ENCODE measurements at places on chromosomes 11 and 22.

DNA sequence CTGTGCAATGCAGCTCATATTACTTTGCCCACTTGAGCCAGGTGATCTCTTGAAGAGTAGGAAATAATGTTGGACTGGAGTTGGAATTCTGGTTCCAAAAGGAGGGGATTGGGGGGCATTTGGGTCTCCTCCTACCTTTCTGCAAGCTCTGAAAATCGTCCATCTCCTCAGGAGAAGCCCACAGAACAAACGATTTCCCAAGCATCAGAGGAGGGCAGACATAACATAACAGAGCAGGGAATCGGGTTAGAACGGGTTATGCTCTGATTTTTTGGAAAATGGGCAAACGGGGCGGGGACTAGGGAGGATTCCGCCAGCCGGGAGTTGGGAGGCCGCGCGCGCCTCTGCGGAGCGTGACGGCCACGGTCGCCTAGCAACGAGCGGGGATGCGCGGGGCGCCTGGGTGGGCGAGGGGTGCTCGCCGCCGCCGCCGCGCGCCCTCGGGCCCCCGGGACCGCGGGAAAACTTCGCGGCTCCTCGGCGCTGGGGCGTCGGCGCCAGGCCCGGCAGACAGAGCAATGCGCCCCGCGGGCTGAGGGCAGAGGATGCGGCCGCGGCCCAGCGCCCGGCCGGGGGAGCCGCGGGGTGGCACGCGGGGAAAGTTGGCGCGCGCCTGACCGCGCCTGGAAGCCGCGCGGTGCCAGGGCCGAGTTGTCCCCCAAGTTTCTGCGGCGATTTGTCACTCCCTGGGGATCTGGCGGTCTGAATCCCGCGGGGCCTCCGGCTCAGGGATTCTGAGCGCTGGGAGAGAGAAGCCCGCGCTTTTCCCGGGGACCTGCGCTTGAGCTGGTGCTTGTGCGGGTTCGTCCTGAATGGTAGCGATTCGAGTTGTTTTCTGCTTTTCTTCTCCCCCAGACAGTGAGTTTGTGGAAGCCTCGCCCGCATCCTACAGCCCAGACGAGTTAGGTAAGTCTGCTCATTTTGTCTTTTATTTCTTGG is 27.8 kb upstream of the AMOTL1 start:
- no peak for DNase-seq

GRCh38 chr22:25448435-25449051 is 115.9 kb upstream of the GRK3 start:
- DNase-seq, result peak; percentile 19

DNA sequence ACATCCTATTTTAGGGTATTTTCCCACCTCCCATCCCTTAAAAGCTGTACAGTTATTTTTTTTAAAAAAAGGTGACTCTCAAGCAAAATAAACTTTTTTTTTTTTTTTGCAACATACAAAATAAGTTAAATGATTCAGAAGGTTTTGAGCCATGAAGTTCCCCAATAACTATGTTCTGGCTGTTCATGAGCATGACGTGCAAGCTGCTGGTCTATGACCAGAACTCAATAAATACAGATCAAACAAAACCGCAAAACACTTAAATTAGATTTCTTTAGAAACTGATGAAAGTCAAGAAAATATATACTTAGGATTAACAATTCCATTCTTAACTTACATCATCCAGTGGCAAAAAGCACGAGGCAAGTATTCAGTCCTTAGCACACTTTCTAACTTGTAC is 24.1 kb upstream of the CLNS1A start:
- no peak for DNase-seq

- no peak for DNase-seq
Observed at GRCh38 chr11:8288166-8288772, 24.6 kb upstream of the LMO1 start.

DNA sequence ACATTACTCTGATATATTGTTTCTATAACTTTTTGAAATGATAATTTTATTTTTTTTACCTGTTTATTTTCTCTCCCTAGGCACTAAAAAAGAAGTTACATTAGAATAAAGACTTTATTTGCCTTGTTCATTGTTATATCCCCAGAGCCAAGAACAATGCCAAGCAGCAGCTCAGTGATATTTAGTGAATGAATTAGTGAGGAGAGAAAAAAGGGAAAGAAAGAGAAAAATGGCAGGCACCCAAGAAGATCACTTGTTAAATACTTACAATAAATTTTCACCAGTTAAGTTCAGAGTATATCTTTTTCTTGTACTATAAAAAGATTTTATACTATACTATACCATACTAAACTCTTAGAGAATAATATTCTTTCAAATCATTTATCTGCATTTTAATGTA is 13.3 kb upstream of the ANO5 start:
- no peak for DNase-seq

- no peak for DNase-seq
Observed at GRCh38 chr11:117089685-117090084, 8.5 kb downstream of the SIK3 start.

DNA sequence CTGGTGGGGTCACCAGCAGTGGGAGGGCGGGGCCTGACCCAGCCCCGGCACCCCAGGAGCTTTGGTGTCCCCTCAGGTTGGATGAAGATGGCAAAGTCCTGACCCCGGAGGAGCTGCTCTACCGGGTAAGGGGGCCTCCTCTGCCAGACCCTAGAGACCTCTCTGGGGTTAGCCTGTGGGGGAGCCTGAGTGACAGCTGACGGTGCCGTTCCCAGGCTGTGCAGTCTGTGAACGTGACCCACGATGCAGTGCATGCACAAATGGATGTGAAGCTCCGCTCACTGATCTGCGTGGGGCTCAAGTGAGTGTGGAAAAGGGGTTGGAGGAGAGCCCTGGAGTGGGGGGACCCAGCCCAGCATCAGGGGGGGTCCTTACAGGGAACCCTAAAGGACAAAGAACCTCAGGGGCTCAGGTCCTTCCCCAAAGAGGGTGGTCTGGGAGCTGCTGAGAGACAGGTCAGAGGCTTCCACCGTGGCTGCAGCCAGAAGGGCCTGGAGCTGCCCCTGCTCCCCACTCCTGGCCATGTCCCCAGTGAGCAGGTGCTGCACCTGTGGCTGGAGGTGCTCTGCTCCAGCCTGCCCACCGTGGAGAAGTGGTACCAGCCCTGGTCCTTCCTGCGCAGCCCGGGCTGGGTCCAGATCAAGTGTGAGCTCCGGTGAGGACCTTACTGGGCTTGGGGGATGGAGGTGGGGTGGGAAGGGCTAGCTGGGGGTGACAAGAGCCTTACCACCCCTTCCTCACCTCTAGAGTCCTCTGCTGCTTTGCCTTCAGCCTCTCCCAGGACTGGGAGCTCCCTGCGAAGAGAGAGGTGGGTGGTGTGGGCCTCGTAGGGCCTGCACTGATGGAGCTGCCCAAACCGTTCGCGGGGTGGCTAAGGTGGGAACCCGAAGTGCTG is 38.6 kb downstream of the SGSM3 start:
- no peak for DNase-seq

- no peak for DNase-seq
Observed at GRCh38 chr11:106077609-106078455, at the start of gene AASDHPPT. Gene AASDHPPT (plus strand): TSS chr11:106077662. CDS start chr11:106077711, 49 bp downstream.

DNA sequence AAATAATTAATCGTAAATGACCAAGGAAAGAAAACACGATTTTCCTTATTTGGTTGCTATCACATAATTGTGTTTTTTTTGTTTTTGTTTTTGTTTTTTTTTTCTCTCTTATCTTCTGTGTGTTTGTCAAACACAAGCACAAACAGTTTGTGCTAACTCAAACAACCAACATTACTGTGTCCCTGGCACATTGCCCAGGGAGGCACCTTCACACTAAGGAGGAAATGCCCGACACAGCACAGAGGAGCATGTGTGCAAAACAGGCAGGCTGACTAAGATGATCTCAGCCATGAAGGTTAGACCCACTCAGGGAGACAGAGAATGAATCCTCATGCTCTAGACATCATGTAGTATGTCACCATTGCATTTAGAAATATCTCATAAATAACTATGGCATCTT is 130.1 kb downstream of the SOX6 start:
- no peak for DNase-seq

DNA sequence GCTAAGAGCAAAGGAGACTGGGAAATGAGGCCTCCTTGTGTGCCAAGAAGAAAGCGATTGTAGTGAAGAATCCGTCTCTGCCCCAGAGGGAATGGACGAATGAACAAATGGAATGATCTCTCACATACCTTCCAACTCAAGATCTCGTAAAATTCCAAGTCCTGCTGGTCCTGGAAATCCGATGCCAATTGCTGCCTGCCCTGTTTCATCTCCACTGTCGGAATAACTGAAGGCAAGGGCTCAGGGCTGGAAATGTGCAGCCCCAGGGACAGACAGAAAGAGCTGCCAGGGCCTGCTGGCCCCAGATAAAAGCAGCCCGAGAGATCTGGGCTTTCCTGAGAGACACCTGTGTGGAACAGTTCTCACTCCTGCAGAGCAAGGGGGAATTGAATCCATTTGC is 120.9 kb downstream of the MN1 start:
- DNase-seq, result no peak

DNA sequence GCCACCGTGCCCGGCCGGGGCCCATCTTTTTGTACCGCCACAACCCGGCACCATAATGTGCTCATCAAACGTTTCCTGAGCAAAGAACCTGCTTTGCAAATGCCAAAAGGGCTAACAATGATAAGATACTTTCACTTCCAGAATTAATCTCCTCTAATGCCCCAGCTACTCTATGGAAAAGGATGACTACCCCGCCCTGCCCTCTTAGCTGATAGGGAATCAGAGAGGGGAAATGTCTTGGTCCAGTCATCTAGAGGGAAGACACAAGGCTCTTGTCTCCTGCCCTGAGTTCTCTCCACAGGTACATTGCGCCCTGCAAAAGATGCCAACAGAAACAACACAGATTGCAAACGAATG is 586 bp downstream of the TTLL1 start:
- no peak for DNase-seq

- no peak for DNase-seq
Observed at GRCh38 chr11:22193348-22194051, 615 bp downstream of the ANO5 start.

DNA sequence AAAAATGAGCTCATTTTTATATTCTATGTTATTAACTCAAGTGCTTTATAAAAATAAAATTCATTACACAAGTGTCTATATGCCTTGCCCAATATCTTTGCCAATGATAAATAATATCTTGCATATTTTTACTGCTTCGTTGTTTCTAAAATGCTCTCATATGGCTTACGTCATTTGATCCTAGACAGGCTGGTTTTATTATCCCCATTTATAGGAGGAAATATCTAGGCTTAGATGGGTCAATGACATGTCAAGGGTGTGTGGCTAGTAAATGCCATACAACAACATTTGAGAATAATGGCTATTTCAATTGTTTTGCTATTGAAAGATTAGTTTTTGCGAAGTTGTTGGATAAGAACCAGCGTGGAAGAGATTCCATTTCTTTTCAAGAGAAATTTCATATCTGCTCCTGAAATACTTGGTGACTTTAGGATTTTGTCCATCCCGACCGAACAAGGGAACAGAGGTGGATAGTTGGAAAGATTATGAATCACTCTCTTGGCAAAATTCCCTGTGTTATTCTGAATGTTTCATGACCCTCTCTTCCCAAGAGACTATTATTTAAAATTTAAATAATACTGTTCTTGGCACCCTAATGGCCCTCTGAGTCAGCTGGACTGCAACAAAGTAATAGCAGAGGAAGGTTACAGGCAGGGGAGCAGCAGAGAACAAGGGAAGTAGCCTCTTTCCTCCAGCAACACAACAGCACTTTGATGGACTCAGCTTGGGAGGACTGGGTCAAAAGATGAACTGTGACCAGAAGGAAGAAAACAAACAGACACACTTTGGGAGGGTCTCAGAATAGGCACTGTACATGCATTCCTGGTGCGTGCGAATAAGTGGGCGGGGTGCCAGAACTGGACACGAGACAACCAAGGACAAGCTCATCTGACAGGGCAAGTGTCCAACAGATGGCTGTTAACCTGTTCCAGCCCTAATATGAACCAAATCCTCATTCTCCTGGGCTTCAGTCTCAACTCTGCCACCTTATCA is 94.5 kb downstream of the ME3 start:
- no peak for DNase-seq

DNA sequence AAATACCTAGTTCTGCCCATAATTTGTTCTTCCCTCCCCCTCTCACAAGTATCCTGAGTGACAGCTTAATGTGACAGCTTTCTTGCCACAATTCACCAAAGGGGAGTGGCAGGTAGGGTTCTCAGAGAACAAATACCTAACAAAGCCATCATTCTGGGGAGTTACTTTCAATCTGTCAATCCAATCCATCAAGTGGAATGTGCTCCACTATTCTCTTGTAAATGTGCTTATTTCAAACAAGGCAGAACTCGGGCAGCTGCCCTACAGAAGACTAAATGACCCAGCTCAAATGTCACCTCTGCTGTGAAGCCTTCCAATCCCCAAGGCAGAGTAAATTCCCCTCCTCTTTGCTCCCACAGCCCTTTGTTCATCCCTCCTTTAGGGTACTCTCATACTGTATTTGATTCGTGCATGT is 27.8 kb downstream of the LGR4 start:
- no peak for DNase-seq

DNA sequence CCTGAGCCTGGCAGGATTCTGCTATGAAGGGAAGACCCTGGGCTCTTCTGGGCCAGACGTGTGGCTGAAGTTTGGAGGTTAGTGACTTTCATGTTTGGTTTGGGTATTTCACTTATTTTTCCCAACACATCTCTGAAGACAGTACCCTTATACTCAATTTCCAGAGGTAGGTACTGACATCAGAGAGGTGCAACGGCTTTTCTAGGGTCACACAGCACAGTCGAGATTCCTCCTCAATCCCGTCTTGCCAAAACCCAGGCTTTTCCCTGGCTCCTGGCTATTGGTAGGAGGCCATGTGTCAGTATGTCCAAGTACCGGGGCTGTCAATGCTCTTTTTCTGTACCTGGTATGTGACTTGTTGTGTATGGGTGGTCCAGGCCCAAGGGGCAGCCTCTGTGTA is 6.1 kb upstream of the PMM1 start:
- no peak for DNase-seq

DNA sequence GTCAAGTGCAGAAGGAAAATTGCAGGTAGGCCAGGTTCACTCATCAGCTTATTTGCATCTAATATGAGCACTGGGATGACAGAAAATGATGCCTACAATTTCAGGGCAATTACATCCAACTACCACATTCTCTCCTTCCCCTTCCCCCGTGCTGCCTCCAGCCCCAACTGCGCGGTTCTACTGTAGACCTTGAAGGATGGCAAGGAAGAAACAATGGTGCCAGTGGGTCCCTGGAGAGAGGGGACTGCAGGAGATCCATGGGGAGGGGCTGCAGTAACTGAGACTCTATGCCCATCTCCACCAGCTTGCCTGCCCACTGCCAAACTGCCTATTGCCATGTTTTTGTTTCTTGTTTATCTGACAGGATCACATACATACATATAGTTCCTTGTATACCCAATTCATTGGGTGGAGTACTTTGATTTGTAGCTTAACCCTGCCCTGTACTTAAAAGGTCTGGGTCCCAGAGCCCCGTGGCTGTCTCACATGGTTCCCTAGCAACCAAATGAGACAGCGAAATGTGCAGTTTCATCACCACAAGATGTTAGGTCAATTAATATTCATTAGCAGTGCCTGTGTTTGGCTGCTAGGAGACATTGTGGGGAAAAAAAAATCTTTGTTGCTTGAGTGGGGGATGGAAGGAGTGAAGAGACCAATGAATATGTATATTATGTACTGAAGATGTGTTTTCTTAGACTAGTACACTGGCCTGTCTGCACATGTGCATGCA is 253.5 kb upstream of the PLET1 start:
- DNase-seq, result no peak

GRCh38 chr22:19578180-19579004 is 54.2 kb upstream of the CLDN5 start:
- no peak for DNase-seq

All from CD4-positive, alpha-beta T cell treated with Interferon alpha-2 for 1 hour (primary cell).